Mesenchymal stem cell (in vitro differentiated cells and primary cell): ENCODE measurements at places on chromosomes 1 and 21.

GRCh38 chr1:187270256-187270655, 441.5 kb downstream of the PLA2G4A start:
- no peak for DNase-seq

- DNase-seq, result no peak
These were observed 57.4 kb downstream of the PTPRC start for GRCh38 chr1:198696211-198696610.

DNA sequence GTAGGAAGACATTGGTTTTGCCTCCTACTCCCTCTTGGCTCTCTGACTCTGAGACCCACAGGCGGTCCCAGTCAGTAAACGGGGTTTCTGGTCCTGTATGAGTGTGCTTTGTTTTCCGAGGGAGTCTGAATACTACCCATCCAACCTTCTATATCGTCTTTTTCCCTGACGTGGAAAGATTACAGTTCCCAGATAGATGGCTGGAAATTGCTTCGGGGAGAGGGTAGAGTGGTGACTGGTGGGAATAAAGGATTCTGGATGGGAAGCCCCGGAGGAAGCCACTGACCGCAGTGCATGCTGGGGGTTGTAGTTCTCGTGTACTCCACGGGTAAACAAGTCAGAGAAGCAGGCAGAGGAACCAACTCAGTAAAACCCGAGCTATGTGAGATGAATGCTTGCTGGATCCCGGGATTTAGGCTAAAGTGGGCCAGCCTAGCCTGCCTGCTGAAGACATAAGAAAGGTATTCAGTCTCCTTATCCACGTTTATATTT, 66.2 kb upstream of the IRF2BP2 start:
- peak; percentile 84 for DNase-seq

GRCh38 chr21:25822981-25823380, 88.2 kb downstream of the GABPA start:
- no peak for DNase-seq

DNA sequence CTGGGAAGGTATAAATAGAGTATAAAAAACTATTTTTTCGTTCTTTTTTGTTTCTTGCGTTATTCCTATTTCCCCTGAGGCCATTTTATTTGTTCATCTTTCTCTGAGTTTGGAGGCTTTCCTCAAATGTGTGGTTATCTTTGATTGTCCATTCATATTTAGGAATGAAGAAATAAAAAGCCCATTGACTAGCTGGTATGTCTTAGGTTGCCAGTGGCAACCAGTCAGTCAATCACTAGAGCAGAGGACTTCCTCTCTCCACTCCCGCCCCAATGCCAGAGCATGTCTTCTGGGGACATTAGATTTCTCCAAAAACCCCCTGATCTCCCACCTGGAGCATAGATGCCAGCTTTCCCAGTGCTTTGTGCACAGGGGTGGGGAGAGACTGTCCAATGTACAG, 20.7 kb upstream of the FOXE3 start:
- no peak for DNase-seq

- peak; percentile 8 for DNase-seq
These were observed 316.0 kb downstream of the LMO4 start for GRCh38 chr1:87644579-87645190.

DNA sequence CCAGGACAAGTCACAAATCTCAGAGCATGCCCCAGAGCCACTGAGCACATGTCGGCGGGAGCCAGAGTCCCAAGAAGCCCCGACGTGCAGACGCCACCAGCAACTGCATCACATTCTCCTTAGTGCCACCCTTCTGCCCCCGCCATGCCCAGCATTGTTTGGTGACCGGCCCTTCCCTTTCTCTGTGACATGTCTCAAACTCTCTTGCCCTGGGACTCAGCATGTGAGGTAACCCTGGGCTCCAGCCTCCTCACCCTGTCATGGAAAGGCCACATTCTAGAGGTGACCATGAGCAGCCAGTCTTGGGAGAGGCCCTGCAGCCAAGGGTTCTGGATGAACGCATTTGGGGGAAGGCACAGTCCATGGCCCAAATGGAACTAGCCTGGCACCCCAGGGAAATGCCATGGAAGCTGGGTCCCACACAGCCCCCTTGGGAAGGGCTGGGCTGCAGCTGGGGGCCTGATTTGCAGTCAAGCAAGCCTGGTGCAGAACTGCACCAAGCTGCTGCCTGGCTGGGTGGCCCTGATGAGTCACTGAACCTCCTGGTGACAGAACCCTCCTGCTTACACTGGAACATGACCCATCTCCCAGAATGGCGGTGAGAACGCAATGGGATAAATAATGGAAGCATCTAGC, 94.4 kb downstream of the ITPKB start:
- DNase-seq, result peak; percentile 50

DNA sequence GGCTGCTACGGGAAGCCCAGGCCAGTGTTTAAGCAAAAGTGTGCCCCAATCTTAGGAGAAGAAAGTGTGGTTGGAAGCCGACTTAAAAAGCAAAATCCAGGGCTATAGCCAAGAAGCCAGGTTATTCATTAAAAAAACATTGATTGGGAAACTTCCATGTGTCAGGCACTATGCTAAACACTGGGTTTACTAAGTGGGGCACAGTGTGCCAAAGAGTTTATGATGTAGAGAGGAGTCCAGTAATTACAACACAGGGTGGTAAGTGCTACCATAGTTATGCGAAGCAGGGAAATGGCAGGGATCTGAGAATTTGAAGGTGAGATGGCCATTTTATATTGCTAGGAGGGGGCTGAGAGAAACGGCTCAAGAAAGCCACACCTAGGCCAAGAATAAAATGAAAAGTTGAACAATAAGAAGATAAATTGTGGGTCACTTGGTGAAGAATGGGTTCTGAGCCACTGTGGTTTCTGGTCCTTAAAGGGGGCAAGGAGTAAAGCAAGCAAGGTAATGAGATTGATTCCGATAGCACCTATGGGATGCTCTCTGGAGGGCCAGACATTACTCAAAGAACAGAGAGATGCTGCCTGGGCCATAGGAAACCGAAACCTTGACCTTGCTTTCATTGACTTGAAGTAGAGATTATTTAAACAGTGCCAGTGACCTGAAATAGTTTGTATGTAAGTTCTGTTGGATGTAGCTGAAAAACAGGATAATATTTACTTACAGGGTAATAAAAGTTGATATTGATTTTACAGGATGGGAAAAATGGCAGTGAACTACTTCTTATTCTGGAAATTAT, 177.8 kb downstream of the GIPC2 start:
- no peak for DNase-seq

DNA sequence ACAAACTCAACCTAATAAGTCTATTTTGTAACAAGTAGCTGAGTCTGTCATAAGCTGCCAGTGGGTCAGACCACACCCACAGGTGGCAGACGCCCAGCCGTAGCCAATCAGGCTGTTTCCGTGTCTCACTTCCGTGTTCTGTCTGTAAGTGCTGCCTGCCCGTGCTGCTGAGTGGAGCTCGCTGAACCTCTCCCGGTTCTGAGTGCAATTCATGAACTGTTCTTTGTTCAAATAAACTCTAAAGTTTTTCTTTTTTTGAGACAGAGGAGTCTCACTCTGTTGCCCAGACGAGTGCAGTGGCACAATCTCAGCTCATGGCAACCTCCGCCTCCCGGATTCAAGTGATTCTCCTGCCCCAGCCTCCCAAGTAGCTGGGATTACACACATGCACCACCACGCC, 25.1 kb downstream of the POFUT2 start:
- DNase-seq, result no peak

DNA sequence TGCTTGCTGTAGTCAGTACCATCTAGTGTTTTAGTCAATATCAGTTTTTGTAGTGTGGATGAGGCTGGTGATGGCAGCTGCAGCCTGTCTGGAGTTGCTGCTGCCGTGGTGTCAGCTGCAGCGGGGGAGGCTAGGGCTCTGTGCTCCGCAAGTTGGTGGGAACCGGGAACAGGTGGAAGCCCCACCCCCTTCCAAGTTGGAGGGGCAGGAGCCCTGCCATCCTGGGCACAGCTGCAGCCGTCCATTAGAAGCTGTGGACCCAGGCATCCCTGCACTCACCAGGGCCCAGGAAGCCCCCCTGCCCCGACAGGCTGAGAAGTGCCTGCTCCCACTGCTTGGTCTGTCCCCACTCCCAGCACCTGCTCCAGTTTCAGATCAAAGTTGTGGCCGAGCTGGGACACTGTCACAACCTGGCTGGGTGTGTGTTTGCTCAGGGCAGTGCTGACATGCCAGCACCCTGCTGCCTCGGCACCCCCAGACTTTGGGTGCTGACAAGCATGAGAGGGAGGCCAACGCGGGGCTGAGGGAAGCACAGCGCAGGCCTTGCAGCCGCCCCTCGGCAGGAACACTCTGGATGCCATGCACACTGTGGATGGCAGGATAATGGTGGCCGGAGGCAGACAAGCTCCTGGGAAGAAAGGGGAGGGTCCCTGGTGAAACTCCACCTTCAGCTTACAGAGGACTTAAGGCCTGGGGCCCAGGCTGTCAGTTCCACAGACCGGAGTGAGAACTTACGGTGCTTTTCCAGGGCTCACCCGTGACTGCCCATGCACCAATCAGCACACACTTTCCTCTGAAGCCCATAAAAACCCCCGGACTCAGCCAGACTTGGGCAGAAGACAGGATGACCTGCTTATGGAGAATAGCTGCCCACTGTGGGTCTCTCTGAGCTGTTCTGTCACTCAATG, 86.9 kb downstream of the ADARB1 start:
- DNase-seq, result no peak

- peak; percentile 71 for DNase-seq
These were observed 145.2 kb downstream of the TNR start for GRCh38 chr1:175597969-175598765.

DNA sequence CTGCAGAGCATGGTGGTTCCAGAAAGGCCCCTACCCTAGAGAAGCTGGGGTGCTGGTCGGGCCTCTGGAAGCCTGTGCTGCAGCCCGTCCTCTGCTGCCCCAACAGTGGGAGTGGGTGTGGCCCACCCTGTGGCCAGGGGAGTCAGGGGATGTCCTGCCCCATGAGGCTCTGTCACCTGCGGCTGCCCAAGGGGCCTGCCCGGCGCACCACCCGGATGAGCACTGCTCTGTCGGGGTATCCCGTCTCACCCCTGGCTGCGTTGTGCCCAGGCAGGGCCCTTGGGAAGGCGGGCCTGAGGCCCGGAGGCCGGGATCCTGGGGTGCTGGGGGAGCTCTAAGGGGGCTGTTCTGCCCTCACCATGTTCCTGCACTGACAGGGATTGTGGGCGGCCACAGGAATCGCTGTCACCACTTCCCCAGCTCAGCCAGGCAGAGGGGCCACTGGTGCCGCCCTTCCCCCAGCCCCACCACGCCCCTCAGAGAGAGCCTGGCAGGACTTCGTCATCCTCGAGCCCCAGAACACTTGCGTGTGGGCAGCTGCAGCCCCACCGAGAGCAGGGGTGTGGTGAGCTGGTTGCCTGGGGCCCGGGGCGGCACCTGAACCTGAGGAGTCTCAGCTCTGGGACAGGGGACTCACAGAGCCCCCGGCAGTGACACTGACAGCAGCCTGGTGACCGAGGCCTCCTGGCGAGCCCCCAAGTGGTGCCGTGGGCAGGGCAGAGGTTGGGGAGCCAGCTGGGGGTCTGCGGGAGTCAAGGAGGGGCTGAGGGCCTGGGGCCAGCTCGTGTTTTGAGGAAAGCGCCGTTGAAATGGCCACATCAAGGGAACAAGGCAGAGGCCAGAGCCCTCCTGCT, 20.2 kb downstream of the PANK4 start:
- DNase-seq, result no peak

- no peak for DNase-seq
These were observed 2.8 kb downstream of the DNAJC8 start for GRCh38 chr1:28229996-28230395.

DNA sequence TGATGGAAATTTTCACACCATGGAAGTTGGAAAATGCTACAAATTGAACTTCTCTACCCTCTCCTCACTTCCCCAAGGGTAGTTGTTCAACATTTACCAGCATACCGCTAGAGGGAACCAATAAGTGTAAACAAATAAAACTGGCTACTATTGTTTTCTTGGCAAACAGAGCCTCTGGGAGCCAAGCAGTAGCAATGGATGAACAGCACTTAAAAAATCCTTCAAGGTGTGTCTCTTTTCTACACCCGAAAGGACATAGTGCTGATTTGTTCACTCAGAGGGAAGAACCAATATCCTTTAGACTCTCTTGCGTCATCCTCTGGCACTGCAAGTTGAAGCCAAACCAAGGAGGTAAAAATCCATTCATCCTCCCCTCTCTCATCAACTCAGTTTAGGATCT, 161.5 kb downstream of the TBX15 start:
- DNase-seq, result no peak
